ENCODE measurements at places on chromosomes 7 and 10.

DNA sequence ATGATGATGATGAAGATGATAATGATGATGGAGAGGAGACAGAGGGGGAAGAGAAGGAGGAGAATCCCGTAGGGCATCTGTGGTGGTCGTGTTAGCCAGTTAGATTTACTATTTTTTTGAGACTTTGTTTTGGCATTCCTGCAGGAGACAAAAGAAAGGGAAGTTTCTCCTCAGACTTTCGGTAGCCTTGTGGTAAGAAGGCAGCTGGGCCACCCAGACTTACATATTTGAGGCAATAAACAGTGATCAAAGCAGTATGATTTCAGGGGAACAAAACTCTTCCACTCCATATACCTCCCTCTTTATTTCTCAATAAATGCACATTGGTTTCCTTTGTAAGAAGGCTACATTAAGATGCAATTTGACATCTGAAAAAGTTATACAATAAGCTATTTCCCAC, 32.4 kb upstream of the BICC1 start:
- no peak for DNase-seq

GRCh38 chr7:83162402-83163256, at the start of gene PCLO:
Gene PCLO, minus strand, starts transcription at chr7:83162884. Its CDS starts 292 bp downstream, at chr7:83162592.
- DNase-seq: peak; percentile 75

GRCh38 chr7:18096087-18096486, 68.4 kb upstream of the PRPS1L1 start:
- DNase-seq: no peak

- DNase-seq: no peak
Observed at GRCh38 chr7:78601728-78602127, 803.2 kb downstream of the PHTF2 start.

DNA sequence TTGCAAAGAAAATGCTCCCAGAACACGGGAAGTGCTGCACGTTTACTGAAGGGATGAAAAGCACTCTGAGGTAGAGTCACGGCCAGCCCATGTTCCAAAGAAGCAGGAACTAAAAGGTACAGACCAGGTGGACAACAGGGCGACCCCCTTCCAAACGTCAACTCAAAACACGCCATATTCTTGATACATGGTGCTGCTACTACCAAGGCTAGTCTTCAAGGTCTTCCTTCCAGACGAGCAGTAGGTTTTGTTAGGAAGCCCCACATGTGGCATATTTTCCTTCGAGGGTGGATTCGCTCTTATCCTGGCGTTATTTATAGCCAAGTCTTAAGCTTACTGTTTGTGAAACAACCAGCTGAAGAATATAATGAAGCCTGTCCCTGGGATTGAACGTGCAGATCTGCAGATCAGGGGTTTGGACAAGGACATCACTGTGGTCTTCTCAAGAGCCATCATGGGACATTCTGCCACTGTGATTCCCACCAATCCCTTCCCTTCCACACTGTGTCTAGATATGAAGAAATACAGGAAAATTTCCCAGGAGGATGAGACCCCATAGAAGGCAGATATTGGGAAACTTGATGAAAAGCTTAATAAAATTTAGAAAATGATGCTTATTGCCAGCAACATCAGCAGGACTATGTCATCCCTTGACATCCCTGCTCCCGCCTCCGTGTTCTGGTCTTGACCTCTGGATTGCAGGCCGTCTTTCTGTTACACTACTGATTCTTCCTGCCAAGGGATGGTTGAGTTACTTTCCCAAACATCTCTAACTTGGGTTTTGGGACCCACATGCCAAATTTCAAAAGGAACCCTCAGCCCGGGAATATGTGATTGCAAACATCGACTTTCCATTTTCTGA, 734.4 kb downstream of the PARD3 start:
- DNase-seq: no peak
